ENCODE measurements at places on chromosomes 11 and 22.

DNA sequence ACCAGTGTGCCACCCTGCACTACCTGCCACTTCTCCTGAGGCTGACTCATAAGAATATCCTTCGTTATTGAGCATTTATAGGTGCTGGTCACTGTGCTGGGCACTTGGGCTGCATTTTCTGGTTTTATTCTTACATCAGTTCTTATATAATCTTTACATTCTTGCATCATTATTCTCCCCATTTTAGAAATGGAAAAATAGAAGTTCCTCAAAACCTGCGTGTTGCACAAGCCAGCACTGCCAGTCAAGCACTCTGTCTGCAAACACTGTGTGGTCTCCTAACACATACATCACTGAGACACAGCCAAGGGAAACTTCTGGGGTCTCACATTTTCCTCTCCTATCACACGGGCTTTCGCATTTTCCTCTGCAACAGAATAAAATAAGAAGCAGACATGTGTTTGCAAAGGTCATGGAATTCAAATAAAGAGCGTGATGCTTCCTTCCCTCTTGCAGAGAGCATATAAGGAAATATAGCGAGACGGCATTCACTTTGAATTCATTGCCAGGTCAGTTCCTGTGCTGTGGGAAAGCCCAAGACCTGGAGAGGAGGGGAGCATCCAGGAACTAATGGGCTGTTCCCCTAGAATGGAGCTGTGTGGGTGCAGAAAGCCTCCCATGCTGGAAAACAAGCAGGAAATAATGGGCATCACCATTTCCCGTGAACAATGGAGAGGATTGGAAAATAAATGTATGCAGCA lies 73.9 kb upstream of the SEZ6L start:
- DNase-seq = no peak
- H3K36me3 ChIP-seq = no peaks in the 10 kb centered on the region
- no peaks in the 10 kb centered on the region for H3K4me1 ChIP-seq

GRCh38 chr11:117606211-117606610 lies 190.8 kb downstream of the DSCAML1 start:
- H3K36me3 ChIP-seq = no peaks in the 10 kb centered on the region
- peaks cover 11% of the 10 kb centered on the region for H3K4me1 ChIP-seq

- H3K4me3 ChIP-seq = no peak within 1 kb of the TSS
- no peaks in the 10 kb centered on the region for H3K4me1 ChIP-seq
- no peak within 1 kb of the TSS for H3K27ac ChIP-seq
- H3K27me3 ChIP-seq = no peaks in the 10 kb centered on the region
- H3K36me3 ChIP-seq = no peaks in the 10 kb centered on the region
- peak; percentile 35 for DNase-seq
These were observed at the start of gene SCUBE1 for GRCh38 chr22:43343262-43343669. Gene SCUBE1 (minus strand): TSS chr22:43343372. CDS start chr22:43343261, 111 bp downstream.

DNA sequence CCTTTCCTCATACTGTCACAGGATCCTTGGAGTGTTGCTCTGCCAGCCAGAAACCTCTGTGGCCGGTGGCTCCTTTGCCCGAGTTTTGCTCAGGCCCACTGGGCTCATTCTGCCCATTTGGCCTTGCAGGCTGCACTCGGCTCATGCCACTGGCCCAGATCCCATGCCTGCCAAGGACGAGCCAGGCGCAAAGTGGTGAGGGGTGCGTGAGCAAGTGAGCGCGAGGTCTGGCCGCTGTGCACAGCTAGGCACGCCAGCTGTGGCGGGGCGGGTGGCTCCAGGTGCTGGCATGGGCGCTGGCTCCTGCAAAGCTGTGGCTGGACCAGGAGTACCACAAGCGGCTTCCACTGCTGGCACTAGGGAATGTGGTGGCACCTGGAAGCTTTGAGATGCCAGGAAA lies 2.8 kb upstream of the RNF141 start:
- no peaks in the 10 kb centered on the region for H3K36me3 ChIP-seq
- DNase-seq = no peak
- no peak overlapping the region for H3K27ac ChIP-seq
- H3K27me3 ChIP-seq = no peaks in the 10 kb centered on the region
- no peak overlapping the region for H3K4me3 ChIP-seq
- H3K4me1 ChIP-seq = peaks cover 9% of the 10 kb centered on the region

GRCh38 chr11:24421766-24422165 lies 75.1 kb upstream of the LUZP2 start:
- no peak overlapping the region for H3K27ac ChIP-seq
- H3K36me3 ChIP-seq = no peaks in the 10 kb centered on the region
- H3K27me3 ChIP-seq = no peaks in the 10 kb centered on the region
- no peaks in the 10 kb centered on the region for H3K4me1 ChIP-seq

- no peaks in the 10 kb centered on the region for H3K4me1 ChIP-seq
- H3K27ac ChIP-seq = no peak overlapping the region
- H3K4me3 ChIP-seq = no peak overlapping the region
- no peak for DNase-seq
These were observed 517.4 kb downstream of the BUD13 start for GRCh38 chr11:116255321-116255953.

- no peaks in the 10 kb centered on the region for H3K27me3 ChIP-seq
- peaks cover 78% of the 10 kb centered on the region for H3K4me1 ChIP-seq
These were observed at the start of gene AMPD3 for GRCh38 chr11:10454878-10455631. Gene AMPD3 (plus strand): TSS chr11:10455264. CDS start chr11:10461520, 6,256 bp downstream.

DNA sequence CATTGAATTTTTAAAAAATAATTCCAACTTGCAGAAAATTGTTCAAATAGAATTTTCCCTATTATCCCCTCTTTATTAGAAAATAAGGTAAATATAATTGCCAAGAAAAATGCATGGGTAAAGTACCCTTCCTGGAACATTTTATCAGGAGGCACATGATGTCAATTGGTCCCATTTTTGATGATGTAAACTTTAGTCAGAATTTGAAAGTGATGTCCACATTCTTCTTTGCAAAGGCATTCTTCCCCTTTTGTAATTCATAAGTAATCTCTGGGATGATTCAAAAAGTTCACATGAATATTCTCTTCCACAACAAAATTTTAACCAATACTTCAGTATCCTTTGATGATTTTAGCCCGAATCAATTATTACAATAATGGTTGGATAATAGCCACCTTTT lies 86.9 kb upstream of the ANO3 start:
- no peaks in the 10 kb centered on the region for H3K36me3 ChIP-seq
- no peak overlapping the region for H3K4me3 ChIP-seq

GRCh38 chr11:78420255-78420764 lies 2.7 kb upstream of the GAB2 start:
- H3K27me3 ChIP-seq = no peaks in the 10 kb centered on the region
- H3K36me3 ChIP-seq = no peaks in the 10 kb centered on the region
- H3K4me1 ChIP-seq = peaks cover 23% of the 10 kb centered on the region
- DNase-seq = peak; percentile 28

DNA sequence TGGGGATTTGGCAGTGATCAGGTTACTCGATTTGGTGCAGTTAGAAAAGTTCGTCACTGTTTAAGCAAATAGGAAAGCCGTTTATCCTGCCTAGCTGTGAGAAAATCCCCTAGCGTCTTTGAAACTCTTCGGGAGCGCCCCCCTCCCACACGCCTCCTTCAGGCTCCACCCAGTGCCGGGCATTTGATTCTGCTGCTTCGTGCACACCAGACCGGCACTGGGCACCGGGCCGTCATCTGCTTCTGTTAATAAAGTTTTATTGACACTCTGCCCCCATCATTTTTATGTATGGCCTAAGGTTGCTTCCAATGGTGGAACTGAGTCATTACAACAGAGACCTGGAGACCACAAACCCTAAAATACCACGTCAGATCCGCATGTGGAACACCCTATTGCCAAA lies 50.9 kb downstream of the IGF2 start:
- H3K4me1 ChIP-seq = peaks cover 12% of the 10 kb centered on the region
- no peak for DNase-seq
- no peaks in the 10 kb centered on the region for H3K36me3 ChIP-seq

GRCh38 chr11:1497600-1497999 lies 11.0 kb upstream of the MOB2 start:
- no peak overlapping the region for H3K27ac ChIP-seq
- H3K27me3 ChIP-seq = no peaks in the 10 kb centered on the region
- H3K4me1 ChIP-seq = peaks cover 49% of the 10 kb centered on the region

- H3K27ac ChIP-seq = no peak overlapping the region
- no peaks in the 10 kb centered on the region for H3K27me3 ChIP-seq
- no peaks in the 10 kb centered on the region for H3K36me3 ChIP-seq
- no peak for DNase-seq
- no peak overlapping the region for H3K4me3 ChIP-seq
- H3K4me1 ChIP-seq = peaks cover 91% of the 10 kb centered on the region
These were observed 17.3 kb upstream of the TREH start for GRCh38 chr11:118696673-118697226.

- peaks cover 29% of the 10 kb centered on the region for H3K4me1 ChIP-seq
- no peaks in the 10 kb centered on the region for H3K27me3 ChIP-seq
- no peak overlapping the region for H3K27ac ChIP-seq
- H3K4me3 ChIP-seq = no peak overlapping the region
These were observed 2.9 kb upstream of the ARFGAP2 start for GRCh38 chr11:47179655-47179991.

GRCh38 chr11:74487875-74488274 lies 5.6 kb downstream of the LIPT2 start:
- H3K27ac ChIP-seq = no peak overlapping the region
- DNase-seq = no peak
- H3K36me3 ChIP-seq = no peaks in the 10 kb centered on the region
- no peak overlapping the region for H3K4me3 ChIP-seq
- H3K4me1 ChIP-seq = peaks cover 4% of the 10 kb centered on the region

- H3K4me3 ChIP-seq = no peak overlapping the region
- H3K4me1 ChIP-seq = no peaks in the 10 kb centered on the region
- DNase-seq = no peak
- H3K27me3 ChIP-seq = no peaks in the 10 kb centered on the region
These were observed 272.9 kb downstream of the SWAP70 start for GRCh38 chr11:9936754-9937153.

DNA sequence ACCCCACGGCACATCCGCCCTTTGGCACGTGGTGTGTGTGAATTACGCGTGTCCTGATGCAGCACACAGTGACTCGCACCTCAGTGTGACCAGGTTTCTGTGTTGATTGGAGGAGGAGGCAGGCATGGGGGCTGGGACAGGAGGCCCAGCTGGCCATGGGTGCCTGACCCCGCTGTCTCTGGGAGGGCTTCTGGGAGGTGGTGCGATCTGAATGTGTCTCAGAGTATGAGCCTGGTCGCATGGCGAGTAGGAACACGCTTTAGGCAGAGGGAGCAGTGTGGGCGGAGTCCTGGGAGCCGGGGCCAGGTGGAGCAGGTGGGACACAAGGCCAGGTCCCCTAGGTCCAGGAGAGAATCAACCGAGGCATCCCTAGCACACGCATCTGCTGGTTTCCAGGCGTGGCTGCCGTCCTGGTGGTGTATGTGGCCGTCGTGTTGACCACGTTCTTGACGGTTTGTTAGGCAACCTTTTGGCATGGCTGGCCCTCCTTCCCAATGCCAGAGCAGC lies 5.7 kb downstream of the GRAMD4 start:
- H3K4me3 ChIP-seq = no peak overlapping the region
- H3K27ac ChIP-seq = no peak overlapping the region
- H3K27me3 ChIP-seq = no peaks in the 10 kb centered on the region

DNA sequence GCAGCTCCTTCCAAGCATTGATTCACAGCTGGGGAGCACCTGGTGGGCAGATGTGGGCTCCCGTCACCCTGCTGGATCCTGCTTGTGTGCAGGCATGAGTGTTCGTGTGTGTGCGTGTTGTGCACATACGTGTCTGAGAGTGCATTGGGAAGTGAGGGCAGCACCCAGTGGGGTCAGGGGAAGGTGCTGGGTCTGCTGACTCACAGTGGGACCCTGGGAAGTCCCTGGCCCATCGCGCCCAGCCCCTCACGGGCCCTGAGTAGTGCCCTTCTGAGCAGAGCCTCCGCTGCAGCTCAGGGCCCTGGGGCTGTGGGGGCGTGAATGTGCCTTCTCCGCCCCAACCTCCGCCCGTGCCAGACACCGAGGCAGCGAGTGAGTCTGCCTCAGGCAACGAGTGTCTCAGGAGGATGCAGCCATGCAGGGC lies 36.8 kb downstream of the WNT11 start:
- DNase-seq = no peak
- no peaks in the 10 kb centered on the region for H3K36me3 ChIP-seq
- no peak overlapping the region for H3K4me3 ChIP-seq
- no peaks in the 10 kb centered on the region for H3K4me1 ChIP-seq
- no peaks in the 10 kb centered on the region for H3K27me3 ChIP-seq

- no peak overlapping the region for H3K27ac ChIP-seq
- H3K36me3 ChIP-seq = peaks cover 14% of the 10 kb centered on the region
- H3K4me1 ChIP-seq = no peaks in the 10 kb centered on the region
- no peaks in the 10 kb centered on the region for H3K27me3 ChIP-seq
- no peak for DNase-seq
These were observed 994 bp downstream of the TAGLN start for GRCh38 chr11:117199916-117200812.

DNA sequence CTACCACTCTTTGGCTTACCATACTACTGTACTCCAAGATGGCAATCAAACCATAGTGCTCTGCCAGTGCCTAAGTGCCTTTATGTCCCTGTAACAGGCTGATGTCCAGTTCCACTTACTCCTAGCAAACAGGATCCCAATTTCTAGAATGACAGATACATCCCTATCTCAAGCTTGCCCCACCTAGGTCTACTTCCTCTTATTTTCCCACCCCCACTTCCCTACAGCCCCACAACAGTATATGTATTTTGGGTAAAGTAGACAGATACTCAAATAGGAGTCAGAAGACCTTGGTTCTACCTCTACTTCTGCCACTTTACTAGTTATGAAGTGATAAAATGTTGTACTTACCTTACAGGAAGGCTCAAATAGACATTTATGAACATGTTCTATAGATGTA lies 24.1 kb downstream of the SIK3 start:
- H3K4me3 ChIP-seq = no peak overlapping the region
- H3K36me3 ChIP-seq = no peaks in the 10 kb centered on the region
- no peak for DNase-seq
- no peak overlapping the region for H3K27ac ChIP-seq
- H3K4me1 ChIP-seq = peaks cover 67% of the 10 kb centered on the region

- no peak overlapping the region for H3K27ac ChIP-seq
- no peak overlapping the region for H3K4me3 ChIP-seq
- no peak for DNase-seq
- peaks cover 11% of the 10 kb centered on the region for H3K4me1 ChIP-seq
- H3K27me3 ChIP-seq = no peaks in the 10 kb centered on the region
- no peaks in the 10 kb centered on the region for H3K36me3 ChIP-seq
These were observed 3.7 kb upstream of the MIEF1 start for GRCh38 chr22:39498368-39498767.

DNA sequence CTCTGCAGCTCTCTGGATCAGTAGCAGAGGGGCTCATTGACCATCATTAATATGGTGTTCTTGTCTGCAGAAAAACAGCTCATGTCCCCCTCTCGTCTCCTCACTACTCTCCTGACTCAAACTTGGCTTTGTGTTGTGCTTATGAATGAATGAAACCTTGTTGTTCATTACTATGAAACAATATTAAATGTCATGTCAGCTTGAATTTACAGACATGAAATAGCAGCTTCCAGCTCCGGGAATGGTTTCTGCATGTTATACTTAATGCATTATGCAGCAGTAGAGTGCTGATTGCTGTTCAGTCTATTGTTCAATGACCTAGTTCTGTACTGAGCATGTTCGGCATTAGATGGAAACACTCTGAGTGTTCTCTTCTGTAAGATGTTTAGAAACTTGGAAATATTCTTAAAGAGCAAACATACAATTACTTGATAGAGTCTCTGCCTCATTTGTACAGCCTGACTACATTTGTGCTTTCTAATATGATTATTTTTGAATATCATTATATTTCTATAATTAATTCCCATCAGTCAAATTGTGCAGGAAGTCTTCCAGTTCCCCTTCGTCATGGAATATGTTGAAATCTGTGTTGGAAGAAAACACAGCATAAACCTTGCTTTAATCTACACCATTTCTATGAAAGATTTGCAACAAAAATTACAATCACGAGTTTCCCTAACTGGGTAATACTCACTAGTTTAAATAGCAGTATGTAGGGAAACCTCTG lies 340.4 kb downstream of the SOX6 start:
- no peaks in the 10 kb centered on the region for H3K27me3 ChIP-seq
- DNase-seq = no peak
- H3K36me3 ChIP-seq = no peaks in the 10 kb centered on the region
- no peak overlapping the region for H3K27ac ChIP-seq
